ENCODE measurements at places on chromosomes 1 and 21.
A peak's percentile ranks its signal among the peaks of the same experiment; 100 is the strongest.

DNA sequence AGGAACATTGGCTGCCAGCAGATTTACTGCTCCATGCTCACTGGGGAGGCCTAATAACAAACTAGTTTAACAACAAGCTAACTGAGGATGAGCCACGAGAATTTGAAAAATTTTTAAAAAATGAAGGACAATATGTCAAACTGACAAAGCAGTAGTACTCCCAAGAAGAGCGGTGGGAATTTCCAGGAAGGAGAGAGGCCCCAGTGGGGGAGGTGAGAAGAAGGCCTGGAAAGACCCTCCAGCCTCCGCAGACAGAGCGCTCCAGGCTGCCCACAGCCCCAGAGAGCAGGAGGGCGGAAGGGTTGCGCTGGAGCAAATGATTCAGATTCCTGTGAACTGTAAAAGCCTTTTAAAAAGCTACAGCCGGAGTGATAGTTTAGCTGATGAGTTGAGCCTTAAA lies 78.5 kb downstream of the SIPA1L2 start:
- DNase-seq = no peak

GRCh38 chr1:1137256-1138045 lies 21.6 kb upstream of the C1orf159 start:
- DNase-seq = no peak

- DNase-seq = no peak
These were observed 62.6 kb upstream of the FAM20B start for GRCh38 chr1:178962853-178963711.

DNA sequence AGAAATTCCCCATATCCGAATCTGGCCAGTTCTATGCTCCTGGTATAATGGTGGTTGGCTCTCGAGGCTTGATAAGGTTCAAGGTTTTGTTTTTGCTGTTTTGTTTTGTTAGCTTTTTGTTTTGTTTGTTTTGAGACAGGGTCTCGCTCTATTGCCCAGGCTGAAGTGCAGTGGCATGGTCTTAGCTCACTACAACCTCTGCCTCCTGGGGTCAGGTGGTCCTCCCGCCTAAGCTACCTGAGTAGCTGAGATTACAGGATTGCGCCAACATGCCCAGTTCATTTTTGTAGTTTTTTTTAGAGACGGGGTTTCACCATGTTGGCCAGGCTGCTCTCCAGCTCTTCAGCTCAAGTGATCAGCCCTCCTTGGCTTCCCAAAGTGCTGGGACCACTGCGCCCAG lies 109.1 kb upstream of the ERRFI1 start:
- no peak for DNase-seq

DNA sequence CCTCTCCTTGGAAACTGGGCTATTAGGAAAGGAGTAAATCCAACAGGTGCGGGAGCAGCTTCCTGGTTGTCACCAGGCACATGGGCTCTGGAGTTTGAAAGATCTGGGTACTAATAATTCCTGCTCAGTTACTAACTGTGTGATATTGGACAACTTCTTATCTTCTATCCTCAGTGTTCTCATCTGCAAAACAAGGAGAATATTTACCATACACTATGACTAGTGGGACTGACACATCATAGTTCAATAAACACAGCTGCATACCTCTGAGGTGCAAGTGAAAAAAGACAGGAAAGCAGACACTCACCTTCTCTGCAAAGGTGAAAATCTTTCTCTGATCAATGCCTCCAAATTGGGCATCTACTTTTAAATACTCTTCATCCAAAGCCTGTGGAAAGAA lies 19.7 kb downstream of the YARS1 start:
- DNase-seq = no peak

DNA sequence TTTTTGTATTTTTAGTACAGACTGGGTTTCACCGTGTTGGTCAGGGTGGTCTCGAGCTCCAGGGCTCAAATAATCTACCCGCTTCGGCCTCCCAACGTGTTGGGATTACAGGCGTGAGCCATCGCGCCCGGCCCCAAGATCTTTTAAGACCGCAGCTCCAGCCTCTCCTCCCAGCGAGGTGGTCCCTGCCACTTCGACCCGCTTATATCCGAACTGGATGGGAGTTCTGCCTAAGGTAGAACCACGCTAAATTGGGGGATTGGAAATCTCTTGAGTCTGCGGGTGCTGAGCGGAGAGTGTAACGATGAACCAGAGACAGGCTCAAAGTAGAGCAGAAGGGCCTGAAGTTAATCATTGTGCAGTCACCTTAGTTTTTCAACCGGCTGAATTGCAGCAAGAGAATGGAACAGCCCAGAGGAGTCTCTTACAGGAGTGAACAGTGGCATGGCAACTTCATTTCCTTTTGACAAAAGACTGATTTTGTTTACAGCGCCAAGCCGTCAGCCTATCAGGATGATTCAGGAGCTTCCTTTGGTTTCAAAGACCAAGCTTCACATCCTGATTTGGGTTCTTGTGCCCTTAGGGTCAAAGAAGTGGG lies 726 bp upstream of the CYB5R1 start:
- no peak for DNase-seq

DNA sequence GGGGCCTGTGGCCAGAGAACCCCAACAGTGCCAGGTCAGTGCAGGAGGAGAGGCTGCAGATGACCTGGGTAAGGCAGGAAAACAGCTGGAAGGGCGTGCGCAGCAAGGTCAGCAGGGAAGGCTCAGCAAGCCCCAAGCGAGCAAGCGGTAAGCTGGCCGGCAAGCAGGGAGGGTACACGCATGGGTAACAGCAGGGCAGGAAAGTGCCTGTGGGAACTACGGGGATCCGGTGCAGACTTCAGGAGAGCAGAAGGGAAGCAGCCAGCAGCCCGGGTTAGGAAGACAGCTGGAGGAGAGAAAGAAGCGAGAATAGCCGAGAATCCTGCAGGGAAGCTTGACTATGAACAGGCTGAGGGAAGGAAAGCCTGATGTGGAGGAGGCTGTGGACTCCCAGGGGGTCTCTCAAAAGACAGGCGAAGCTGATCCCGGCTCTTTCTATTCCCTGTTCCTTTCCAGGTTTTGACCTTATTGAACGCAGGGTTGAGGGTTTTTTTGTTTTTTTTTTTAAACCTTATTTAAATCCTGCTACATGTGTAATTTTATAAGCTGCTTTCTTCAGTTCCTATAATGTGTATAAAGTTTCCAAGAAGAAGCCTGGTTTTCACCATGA lies 20.9 kb downstream of the UMODL1 start:
- DNase-seq = peak; percentile 56

- DNase-seq = peak; percentile 91
These were observed 51.5 kb upstream of the CNIH3 start for GRCh38 chr1:224564454-224565084.

GRCh38 chr1:59552007-59552406 lies 255.1 kb downstream of the FGGY start:
- no peak for DNase-seq

DNA sequence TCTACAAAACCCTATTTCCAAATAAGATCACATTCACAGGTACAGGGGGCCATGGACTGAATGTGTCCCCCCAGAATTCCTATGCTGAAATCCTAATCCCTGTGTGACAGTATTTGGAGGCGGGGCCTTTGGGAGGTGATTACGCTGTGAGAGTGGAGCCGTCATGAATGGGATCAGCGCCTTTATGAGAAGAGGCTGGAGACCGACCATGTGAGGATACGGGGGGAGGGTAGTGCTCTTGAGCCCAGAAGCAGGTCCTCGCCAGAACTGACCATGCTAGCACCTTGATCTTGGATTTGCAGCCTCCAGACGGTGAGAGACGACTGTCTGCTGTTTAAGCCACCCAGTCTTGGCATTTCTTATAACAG lies 23.8 kb upstream of the KIF26B start:
- DNase-seq = no peak

- DNase-seq = no peak
These were observed 18.3 kb downstream of the ATP2B4 start for GRCh38 chr1:203644661-203645510.

DNA sequence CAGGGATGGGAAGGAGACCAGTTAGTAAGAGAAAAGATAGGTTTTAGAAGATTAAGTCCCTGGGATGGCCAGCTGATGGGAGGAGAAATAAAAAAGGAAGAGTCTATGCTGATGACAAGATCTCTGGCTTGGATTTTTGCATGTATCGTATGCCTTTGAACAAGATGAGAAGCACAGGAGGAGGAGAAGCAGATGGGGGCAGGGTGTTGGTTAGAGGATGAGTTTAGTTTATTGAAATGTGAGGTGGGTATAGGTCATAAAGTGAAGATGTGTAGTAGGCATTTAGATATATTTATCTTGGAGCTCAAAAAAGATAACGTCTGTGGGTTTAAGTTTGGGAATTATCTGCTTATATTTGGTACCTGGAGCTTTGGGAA lies 1.4 kb downstream of the TIPRL start:
- DNase-seq = no peak

GRCh38 chr21:31103571-31104265 lies 65.4 kb upstream of the KRTAP19-8 start:
- DNase-seq = no peak

DNA sequence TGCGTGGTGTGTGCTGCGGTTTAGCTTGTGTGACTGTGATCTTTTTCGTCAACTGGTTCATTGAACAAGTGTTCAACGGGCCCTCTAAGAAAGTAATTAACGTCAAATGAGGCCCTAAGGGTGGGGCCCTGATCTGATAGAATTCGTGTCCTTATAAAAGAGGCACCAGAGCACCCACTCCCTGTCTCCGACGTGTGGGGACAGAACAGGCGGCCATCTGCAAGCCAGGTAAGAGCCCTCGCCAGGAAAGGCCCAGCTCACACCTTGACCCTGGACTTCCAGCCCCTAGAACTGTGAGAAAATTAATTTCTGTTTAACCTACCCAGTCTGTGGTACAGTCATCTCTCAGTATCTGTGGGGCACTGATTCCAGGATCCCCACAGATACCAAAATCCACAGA lies 20.4 kb upstream of the SAMD11 start:
- no peak for DNase-seq

GRCh38 chr1:19858893-19859292 lies 23.3 kb upstream of the OTUD3 start:
- no peak for DNase-seq

GRCh38 chr1:49351768-49352167 lies 575.1 kb upstream of the BEND5 start:
- no peak for DNase-seq

GRCh38 chr1:115036814-115037507 lies 7.3 kb downstream of the TSHB start:
- DNase-seq = no peak

GRCh38 chr1:168234846-168235547 lies 9.2 kb downstream of the SFT2D2 start:
- no peak for DNase-seq

DNA sequence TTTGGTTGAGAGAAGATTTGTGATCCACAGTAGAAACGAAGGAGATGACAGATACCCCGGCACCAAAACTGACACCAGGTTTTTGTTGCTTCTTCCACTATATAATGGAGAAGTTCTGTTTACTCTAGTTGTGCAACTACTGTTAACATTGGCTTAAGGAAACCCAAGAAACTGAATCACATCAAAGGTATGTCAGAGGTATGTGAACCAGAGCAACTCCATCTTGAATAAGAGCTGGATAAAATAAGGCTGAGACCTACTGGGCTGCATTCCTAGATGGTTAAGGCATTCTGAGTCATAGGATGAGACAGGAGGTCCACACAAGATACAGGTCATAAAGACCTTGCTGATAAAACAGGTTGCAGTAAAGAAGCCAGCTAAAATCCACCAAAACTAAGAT lies 173.7 kb upstream of the CAMK1G start:
- no peak for DNase-seq

DNA sequence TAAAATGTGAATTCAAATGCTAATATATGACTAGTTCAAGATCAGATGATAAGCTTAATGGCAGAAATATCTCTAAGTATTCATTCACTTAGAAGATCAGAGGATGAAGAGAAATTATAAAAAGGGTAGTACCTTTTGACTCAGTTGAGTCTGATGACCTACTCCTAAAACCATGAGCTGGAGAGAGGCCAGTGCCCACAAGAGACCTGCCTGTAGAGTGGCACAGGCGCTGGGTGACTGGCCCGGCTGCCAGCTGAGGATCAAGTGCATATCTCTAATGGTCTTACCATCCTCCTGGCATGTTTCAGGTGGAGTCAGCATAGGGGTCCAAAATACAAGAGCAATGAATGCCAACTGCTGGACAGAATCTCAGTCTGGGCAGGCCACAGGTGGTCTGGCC lies 14.1 kb downstream of the DDAH1 start:
- DNase-seq = no peak

- DNase-seq = no peak
These were observed 1.2 kb downstream of the C2CD4D start for GRCh38 chr1:151838222-151839081.

DNA sequence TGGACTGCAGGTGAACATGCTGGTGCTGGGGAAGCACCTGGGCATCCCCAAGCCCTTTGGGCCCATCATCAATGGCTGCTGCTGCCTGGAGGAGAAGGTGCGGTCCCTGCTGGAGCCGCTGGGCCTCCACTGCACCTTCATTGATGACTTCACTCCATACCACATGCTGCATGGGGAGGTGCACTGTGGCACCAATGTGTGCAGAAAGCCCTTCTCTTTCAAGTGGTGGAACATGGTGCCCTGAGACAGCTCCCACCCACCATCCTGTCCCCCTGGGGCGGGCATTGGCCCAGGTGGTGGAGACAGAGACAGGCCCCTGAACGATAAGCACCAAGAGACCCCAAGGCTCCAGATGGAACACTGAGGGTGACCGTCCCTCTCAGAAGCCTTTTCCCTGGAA lies 25.2 kb upstream of the PADI4 start:
- no peak for DNase-seq

- no peak for DNase-seq
These were observed 4.4 kb downstream of the SELENON start for GRCh38 chr1:25804244-25804963.

DNA sequence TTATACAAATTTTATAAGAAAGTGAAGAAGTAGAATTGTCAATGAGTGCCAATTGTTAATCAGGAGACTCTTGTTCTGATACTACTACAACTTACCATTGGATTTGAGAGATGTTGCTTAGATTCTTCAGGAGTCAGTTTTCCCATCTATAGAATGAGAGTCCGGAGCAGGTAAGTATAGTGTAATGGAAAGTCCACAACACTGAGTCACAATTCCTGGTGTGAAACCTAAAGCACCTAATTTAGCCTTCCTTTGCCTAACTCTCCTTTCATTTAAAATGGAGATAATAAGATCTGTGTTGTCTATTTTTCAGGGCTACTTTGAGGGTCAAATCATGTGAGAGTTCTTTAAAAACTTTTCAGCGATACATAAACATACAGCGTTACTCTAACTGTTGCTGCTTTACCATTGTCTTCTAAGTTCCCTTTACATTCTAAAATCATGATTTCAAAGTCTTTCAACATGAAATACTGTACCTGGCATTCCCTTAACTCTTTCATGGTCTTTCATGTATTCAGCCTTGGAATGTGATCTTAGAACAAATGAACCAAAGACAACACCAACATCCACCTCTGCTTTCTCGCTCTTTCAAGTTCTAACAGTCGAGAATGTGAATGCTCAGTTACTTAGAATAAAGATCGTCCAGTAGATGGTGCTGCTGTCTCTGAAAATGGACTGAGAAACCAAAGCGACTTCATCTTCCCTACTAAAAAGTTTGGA lies 90.9 kb downstream of the SLC30A10 start:
- peak; percentile 24 for DNase-seq

GRCh38 chr1:176801514-176802020 lies 338.6 kb downstream of the PAPPA2 start:
- DNase-seq = peak; percentile 91

All from DMS 273 treated with DMSO at 0.1 percent for 48 hours (cell line).